Activated naive CD4-positive, alpha-beta T cell (primary cell): ENCODE measurements at places on chromosomes 6 and 20.

- no peak for DNase-seq
Measured at GRCh38 chr6:85493389-85493788, 43.5 kb downstream of the NT5E start.

DNA sequence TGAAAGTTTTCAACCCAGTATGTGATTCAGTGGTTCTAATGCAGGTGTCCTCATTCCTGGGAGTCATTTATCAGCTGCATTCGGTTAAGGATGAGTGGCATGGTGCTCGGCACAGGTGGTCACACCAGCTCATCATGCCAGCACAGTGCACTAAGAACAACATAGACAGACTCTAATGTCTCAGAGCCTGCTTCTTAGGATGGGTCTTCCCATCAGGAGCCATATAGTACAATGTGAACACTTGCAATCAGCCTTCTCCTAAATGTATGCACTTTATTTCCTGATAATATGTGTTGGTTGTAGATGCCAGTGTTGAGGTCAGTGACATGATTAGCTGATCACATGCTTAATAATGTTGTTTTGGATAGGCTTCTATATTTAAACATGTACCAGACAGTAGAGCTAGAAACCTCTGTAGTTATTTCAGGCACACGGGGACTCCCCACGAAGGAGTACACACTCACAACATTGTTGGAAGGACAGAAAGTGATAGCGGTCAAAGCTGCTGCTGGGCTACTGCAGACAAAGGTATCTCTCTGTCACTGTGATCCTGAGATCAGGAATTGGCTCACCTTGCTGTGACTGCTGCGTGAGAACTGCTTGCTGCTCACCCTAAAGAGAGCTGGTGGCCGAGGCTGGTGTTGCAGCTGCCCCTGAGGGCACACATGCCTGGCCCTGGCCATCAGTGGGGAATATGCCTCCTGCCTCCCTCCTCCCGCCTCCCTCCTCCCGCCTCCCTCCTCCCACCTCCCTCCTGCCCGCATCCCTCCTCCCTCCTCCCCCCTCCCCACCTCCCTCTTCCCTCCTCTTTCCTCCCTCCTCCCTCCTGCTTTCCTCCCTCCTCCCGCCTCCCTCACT, 195.4 kb downstream of the SMOC2 start:
- no peak for DNase-seq

DNA sequence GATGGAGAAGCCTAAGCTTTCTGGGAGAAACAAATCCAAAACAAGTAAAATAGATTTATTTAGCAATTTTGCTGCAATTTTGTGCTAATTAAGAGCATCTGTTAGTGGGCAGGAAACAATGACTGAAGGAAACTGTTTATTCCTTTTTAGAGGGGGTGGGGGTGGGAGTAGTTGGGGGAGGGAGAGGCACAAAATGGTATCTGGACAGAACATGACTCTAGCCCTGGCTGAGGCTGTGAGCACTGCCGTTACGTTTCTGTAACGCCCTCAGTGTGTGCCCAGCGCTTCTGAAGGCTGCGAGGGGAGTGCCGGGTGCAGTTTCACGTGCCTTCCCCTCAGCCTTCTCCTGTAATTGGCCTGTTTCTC, 28.8 kb downstream of the METTL24 start:
- DNase-seq = no peak

DNA sequence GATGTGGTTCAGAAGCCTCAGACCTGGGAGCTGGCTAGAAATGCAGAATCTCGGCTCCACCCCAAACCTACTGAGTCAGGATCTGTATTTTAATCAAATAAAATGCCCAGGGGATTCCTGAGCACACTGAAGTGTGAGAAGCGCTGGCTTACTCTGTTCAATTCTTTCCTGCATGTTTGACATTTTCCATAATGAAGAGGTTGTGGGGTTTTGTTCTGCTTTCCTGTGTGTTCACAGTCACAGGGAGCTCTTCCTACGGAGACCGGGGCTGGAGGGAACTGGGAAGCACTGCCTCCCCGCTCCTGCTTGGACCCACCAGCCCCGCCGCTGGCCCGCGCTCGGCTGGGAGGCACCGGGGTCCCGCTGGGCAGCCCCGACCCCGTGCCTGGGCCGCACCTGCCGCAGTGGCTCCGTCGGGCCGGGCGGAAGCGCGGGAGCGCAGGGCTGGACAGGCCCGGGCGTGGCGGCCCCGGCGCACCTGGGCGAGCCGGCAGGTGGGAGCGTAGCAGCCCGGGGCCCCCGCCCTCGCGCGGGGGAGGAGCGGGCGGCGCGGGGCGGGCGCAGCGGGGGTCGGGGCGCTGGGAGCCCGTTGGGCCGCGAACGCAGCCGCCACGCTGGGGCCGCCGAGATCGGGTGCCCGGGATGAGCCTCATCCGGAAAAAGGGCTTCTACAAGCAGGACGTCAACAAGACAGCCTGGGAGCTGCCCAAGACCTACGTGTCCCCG, at the start of gene MAPK13:
Gene MAPK13 (plus strand): TSS at position 573 of the 726 bp plus-strand sequence. CDS start 70 bp downstream, at position 643.
- no peak for DNase-seq

DNA sequence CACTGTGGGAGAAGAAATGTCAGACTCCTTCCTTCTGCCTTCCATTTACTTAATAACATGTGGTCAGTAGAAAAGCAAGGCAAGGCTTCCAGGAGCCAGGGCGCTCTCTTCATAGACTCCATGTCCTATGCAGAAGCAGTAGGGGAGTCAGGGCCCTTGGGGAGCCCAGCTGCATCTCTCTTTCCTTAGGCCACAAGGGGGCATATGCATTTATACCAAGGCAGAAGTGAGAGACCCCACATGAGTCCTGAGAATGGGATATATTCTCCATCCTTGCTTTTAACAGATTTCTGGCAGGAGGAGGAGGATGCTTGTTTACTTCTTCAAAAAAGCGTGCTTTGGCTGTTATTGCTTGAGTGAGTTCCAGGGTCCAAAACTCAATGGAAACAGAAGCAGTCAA, 198.5 kb downstream of the HIVEP2 start:
- no peak for DNase-seq

- no peak for DNase-seq
Measured at GRCh38 chr6:8434727-8435092, 635 bp downstream of the SLC35B3 start.

DNA sequence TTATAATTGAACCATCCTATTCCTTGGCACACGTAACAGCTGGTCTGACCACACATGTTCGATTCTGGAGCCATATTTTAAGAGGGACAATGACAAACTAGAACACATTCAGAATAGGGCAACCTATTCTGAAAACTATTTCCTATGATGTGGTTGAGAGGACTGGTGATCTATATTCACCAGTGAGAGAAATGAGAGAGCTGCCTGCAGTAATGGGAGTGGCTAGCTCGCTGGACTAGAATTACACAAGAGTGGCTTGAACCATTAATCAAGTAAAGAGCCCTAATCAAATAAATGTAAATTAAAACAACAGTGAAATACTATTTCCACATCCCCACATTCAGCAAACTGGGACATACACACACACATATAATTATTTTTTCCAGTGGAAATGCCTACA, 55.3 kb upstream of the LY86 start:
- no peak for DNase-seq

DNA sequence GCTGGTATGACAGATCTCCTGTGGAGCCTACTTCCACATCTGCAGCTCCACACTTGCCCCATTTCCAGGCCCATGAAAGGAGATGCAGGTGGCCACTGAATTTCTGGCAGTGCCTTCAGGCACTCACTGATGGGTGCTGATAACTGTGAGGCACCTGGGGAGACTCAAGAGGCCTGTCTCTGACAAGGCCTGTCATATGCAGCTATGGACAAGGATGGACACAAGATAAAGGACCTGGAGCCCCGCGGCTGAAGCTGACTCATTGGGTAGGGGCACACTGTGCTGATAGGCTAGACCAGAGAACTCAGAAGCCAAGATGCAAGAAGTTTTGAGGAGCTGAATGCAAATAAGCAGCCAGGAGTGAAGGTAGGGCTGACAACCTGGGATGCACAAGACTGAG, 81.0 kb upstream of the LRFN2 start:
- no peak for DNase-seq

DNA sequence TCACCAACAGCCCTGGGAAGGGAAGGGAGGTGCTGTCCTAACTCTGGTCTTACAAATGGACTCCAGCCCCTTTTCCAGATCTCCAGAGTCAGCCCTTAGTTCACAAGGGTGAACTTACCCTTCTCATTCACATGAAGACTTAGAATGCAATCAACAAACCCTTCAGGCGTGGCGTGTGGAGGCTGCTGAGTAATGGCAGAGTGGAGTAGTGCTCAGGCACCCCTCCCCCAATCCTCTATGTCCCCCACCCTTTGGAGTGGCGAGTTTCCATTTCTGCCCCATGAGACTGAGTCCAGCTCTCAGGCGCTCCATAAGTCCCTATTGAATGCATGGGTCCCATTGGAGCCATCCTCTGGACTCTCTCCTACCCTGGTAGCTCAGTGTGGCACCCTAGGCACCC, 3.3 kb downstream of the SNAI1 start:
- DNase-seq = no peak

GRCh38 chr6:41777551-41778285, 2.0 kb downstream of the FRS3 start:
- no peak for DNase-seq

- DNase-seq = no peak
Measured at GRCh38 chr20:62736407-62737071, 27.9 kb downstream of the NTSR1 start.

- DNase-seq = no peak
Measured at GRCh38 chr20:36201198-36201597, 35.1 kb upstream of the AAR2 start.

- no peak for DNase-seq
Measured at GRCh38 chr6:136604928-136605510, 54.8 kb upstream of the MAP7 start.

- DNase-seq = no peak
Measured at GRCh38 chr6:56642366-56643261, at the start of gene DST. TSS of gene DST (minus strand) at chr6:56642889.

DNA sequence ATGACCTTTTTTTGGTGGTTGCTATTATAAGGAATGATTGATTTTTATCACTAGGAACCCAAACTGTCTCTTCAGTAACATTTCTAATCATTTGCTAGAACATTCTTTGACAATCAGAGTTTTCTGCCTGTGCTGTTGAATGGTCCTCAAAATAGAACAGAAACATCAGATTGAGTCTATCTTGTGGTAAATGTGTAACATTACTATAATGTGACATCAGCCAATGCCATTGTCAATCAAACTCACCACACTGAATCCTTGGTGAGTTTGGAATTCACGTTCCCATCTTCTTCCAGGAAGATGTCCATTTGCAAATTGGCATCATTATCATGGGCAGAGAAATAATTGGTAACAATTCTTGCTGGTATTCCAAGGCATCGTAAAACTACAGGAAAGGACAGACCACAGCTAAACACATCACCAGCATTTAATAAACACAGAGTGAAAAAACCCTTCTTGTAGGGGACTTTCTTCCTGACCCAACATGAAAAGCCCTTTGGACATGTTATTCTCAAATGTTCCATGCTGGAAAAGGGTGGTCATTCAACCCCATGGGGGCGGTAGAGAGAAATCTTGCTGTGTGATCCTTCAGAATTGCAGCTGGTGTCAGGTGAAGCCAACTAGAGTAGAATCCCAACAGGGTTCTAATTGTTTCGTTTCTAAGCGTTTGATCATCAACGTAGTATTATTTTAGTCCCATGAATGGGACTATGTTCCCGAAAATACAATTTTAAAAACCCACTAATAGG, 98.5 kb downstream of the F13A1 start:
- no peak for DNase-seq

DNA sequence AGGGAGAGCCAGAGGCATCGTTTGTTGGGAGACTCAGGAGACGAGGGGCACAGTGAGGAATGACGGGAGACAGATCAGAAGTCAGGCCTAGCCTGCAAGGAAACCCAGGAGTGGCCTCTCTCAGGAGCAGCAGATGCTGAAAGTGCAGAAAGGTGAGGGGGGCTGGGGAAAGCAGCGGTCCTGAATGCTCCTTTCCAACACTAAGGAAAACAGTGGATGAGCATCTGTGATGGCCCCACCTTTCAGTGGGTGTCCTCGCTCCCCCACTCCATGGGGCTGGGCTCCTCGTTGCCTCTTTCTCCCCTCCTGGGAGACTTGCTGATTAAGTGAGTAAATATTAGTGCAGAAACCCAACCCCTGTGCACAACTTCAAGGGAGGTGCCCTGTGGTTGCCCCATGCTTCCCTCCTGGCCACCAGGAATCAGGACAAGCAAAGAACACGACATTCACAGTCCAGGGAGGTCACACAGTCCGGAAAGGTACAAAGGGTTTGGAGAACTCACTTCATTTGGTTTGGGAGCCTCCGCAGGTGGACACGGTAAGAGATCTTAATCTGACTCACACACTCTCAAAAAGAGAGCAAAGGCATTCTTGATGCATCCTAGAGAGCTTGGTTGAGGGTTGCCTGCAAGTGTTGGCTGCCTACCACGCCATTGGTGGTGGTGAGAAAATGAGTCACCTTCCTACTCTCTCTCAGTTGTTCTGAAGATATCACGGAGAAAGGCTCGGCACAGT, 9.7 kb upstream of the BPIFB1 start:
- DNase-seq = no peak

- DNase-seq = no peak
Measured at GRCh38 chr20:39312676-39313075, 350.5 kb downstream of the DHX35 start.

DNA sequence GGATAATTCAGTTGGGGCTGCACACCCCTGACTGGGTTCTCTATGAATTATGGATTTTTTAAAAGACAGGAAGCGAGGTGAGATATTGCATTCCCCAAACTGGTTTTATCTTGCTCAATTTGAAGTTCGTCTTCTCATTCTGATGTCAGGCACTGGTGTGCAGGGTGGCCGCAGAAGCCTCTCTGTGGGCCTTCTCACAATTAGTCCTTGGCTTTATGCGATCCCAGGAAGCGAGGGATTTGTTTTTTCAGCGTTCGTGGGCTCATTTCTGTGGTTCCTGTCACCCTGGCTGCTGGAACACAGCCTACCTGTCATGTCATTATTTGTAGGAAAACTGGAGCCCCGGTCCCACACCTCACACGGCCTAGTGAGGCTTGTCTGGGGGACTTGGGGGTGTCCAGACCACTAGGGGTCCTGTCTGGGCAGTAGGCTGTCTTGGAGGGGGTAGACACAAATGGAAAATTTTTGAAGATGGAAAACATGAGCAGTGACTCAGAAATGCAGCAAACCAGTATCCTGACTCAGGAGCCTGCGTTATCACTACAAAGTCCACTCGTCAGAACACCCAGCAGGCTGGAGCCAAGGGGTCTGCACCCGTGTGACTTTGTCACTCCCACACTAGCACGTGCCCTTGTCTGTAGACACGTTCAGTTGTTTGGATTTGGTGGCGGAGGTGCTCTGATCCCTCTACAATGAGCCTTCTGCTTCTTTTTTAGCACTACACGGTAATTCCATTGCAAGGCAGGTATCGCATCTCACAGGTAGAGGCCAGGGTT, 42.2 kb downstream of the GNAS-AS1 start:
- DNase-seq = no peak

DNA sequence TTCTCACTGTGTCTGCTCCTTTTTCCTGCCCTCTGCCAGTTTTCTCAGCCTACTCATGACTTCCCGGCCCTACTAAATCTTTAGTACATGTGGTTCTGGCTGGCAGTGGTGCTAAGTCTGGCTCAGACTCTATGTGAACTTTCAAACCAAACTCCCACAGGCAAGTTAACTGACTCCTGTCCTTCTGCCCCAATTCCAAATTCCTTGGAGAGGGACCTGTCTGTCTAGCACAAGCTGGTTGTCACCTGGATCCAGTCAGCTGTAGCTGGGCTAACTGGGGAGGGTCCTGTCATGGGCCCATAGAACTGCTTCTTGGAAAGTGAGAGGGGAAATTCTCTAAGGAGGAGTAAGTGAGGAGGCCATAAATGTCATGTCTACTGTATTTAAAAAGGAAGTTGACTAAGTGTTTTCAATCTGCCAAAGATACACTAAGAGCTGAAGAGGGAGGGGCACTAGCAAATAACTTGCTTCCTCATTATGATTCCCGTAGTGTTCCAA, 240.1 kb downstream of the KCNQ5 start:
- DNase-seq = no peak

- DNase-seq = no peak
Measured at GRCh38 chr6:49401063-49401462, 62.0 kb downstream of the MMUT start.
